ENCODE measurements at places on chromosomes 2 and 18.

- DNase-seq: no peak
- no peaks in the 10 kb centered on the region for H3K36me3 ChIP-seq
- no peak overlapping the region for H3K27ac ChIP-seq
- H3K4me1 ChIP-seq: no peaks in the 10 kb centered on the region
Measured at GRCh38 chr18:39564716-39565115, 1999.1 kb upstream of the CELF4 start.

- H3K27ac ChIP-seq: no peak overlapping the region
- H3K4me3 ChIP-seq: no peak overlapping the region
- H3K36me3 ChIP-seq: no peaks in the 10 kb centered on the region
- no peak for DNase-seq
Measured at GRCh38 chr2:147714582-147714981, 130.2 kb upstream of the ACVR2A start.

DNA sequence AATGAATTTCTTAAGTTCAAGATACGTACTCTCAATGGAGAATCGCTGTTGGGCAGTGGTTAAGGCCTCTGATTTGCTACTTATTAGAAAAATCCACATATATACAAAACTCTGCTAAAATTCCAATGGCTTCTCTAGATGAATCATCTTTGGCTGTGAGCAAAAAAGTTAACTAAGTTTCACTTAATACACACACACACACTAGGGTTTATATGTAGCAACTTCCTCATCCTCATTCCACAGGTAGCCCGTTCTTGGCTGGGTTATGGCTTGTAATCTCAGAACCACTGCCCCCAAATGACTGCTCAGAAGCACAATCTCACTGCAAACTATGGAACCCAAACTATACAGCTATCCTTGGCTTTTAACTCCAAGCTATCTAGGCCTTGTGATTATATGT is 99.7 kb downstream of the SMAD2 start:
- H3K4me1 ChIP-seq: no peaks in the 10 kb centered on the region
- H3K4me3 ChIP-seq: no peak overlapping the region
- H3K27me3 ChIP-seq: no peaks in the 10 kb centered on the region
- peaks cover 11% of the 10 kb centered on the region for H3K36me3 ChIP-seq

DNA sequence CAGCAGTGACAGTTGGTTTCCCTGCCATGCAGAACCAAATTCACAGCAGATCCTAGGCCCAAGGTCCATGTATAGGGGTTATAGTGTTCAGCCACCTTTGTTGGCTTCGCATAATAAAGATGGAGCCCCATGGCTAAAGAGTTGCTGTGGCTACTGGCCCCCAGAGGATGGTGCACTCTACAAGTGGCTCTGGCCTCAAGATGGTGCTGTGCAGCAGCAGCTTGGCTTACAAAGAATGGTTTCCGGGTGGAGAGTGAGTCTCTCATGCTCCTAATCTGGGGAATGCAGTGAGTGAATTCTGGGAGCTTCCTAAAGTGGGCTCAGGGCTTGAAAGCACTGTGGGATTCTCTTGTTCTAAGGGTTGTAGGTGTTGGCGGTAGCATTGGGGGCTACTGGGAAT is 1199.7 kb downstream of the CNTNAP5 start:
- DNase-seq: no peak
- no peak overlapping the region for H3K4me3 ChIP-seq
- H3K27ac ChIP-seq: no peak overlapping the region
- no peaks in the 10 kb centered on the region for H3K27me3 ChIP-seq
- no peaks in the 10 kb centered on the region for H3K36me3 ChIP-seq

DNA sequence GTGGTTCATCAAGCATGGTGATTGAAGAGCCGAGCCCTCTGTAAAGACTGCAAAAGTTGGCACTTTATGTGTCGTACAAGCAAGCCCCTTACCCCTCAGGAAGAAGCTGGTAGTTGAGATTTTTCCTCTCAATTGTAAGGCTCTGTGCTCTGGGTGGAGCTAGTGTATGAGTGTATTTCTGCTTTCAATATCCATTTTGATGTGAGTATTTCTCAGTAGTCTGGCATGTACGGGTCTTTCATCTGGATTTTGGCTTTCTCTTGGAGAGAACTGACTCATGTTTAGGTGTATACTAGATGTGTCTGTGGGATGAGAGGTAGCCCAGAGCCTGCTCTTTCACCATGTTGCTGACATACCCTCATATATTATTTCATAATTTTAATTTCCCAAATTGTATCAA is 406.6 kb upstream of the KCNJ3 start:
- no peak for DNase-seq
- H3K36me3 ChIP-seq: no peaks in the 10 kb centered on the region
- no peaks in the 10 kb centered on the region for H3K27me3 ChIP-seq
- no peaks in the 10 kb centered on the region for H3K4me1 ChIP-seq

DNA sequence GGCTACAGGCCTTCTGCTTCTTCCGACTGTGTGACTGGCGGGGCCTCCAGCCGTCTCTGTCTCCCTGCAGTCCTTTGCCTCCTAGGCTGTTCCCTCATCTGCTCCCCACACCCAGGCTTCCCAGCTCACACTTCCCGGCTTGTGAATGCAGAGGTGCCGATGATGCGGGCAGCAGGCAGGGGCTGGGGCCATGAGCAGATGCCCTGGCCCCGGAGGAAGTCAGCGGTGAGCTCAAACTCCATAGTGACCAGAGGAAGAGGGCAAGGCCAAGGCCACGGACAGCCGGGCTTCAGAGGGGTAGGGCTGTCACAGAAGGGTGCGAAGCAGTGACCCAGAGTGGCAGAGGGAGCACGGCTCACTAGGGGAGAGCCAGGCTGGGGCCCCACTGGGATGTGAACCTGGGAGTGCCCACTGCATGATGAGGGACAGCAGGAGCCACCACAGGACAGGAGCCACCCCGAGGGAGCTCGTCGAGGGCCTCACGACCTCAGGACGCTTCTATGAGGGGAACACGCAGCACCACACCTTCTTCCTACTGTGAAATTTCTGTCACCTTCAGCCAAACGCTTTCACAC is 515.9 kb downstream of the EIPR1 start:
- H3K27me3 ChIP-seq: no peaks in the 10 kb centered on the region
- no peaks in the 10 kb centered on the region for H3K4me1 ChIP-seq
- H3K4me3 ChIP-seq: no peak overlapping the region
- H3K27ac ChIP-seq: no peak overlapping the region
- no peaks in the 10 kb centered on the region for H3K36me3 ChIP-seq
- DNase-seq: no peak

GRCh38 chr2:128552806-128553551 is 234.3 kb upstream of the HS6ST1 start:
- H3K27ac ChIP-seq: no peak overlapping the region
- no peak overlapping the region for H3K4me3 ChIP-seq
- DNase-seq: no peak
- H3K36me3 ChIP-seq: no peaks in the 10 kb centered on the region

DNA sequence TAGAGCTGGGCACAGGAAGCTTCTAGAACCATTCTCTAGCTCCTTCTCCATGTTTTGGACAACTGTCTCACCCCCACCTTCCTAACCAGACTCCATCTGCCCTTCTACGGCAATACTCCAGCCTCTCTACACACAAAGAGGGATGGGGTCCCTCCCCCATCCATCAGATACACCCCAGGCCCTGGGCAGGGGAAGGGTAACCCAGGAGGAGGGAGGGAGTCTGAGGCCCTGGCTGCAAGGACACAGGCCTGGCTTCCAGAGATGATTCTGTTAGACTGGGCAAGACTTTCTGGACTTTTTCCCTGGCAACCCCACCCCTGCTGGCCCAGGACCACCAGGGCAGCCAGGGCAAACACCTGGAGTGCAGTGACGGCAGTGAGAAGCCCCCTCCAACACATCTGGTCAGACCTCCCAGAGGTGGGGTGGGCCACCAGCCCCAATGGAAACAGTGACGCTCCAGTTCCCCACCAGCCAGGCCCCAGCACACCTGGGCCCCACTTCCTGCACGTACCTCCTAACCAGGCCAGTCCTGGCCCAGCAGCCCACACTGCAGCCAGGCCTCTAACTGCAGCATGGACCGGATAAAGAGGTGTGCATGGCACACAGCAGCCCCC is 6.5 kb downstream of the CYP26B1 start:
- H3K4me3 ChIP-seq: no peak overlapping the region
- H3K27me3 ChIP-seq: peaks cover 3% of the 10 kb centered on the region
- H3K27ac ChIP-seq: no peak overlapping the region

DNA sequence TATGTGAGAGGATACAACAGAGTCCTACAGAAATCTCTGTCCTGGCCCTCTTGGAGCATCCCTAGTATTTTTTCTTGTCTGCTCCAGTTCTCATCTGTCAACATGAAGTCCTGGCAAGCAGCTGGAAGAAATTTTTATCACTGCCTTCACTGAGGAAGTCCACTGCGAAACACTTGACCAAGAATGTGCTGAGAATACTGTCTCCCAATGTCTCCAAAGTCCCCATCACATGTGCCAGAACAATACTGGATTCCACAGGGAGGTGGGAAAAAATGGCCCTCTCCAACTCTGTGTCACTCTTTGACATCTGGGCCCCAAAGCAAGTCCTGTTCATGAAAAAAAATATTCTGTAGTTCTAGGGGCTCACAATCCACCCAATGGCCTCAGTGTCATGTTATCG is 32.8 kb upstream of the PGAP1 start:
- no peak for DNase-seq
- no peak overlapping the region for H3K4me3 ChIP-seq
- H3K4me1 ChIP-seq: no peaks in the 10 kb centered on the region
- H3K27ac ChIP-seq: no peak overlapping the region

- no peaks in the 10 kb centered on the region for H3K27me3 ChIP-seq
- DNase-seq: no peak
- peaks cover 24% of the 10 kb centered on the region for H3K36me3 ChIP-seq
Measured at GRCh38 chr2:20314562-20315501, 35.8 kb downstream of the PUM2 start.

DNA sequence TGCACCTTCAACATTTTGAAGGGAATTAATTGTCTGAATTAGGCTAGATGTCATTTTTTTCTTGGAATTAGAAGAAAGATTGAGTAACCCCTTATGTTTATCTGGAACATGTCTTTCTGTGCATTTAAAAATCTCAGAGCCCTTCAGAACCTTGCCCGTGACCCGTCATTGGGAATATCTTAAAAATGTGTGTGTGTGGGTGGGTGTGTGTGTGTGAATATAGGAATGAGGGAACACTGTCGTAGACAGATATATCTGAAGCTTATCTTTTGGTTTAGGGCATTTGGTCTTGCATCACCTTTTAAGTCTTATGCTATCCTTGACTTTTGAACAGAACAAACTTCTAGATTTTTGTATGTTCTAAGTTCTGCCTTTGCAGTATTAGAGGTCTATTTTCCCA is 13.5 kb upstream of the IL1RL1 start:
- H3K4me1 ChIP-seq: no peaks in the 10 kb centered on the region
- H3K27ac ChIP-seq: no peak overlapping the region
- H3K36me3 ChIP-seq: no peaks in the 10 kb centered on the region
- no peak for DNase-seq
- H3K27me3 ChIP-seq: no peaks in the 10 kb centered on the region
- H3K4me3 ChIP-seq: no peak overlapping the region

DNA sequence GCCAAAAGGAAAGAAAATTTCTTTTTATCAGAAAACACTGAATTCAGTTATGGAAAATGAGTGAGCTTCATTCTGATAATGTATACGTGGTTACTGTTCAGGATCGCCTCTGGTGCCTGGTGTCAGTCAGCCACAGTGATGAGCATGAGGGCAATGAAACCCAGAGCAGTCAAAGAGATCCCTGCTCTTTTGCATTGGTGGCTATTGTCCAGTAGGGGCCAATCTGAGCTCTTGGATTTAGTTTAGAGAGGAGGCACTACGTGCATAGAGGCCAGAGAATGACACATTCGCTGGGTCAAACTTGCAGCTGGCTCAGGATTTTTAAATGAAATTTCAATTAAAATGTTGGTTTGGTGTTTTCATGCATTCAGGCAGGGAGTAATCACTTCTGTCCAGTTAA is 522.9 kb downstream of the TMEM182 start:
- no peak overlapping the region for H3K4me3 ChIP-seq
- H3K4me1 ChIP-seq: no peaks in the 10 kb centered on the region
- no peaks in the 10 kb centered on the region for H3K36me3 ChIP-seq
- DNase-seq: no peak
- no peak overlapping the region for H3K27ac ChIP-seq

DNA sequence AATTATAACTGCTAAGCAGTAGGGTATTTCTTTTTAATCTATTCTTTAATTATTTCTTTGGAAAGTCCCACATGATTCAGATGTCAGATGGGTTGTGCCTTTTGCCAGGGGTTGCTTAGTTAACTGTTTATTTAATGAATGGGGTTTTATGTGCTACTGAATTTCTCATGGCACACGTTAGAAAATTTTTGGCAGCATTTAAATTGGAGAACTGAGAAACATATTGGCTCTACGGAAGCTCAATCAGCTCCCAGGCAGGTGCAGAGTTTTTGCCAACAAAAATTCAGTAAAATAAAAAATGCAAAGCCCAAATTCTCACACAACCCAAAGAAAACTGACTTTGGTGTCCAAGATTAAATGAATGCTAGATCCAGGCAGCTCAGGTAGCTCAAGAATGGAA is 467.2 kb downstream of the NRXN1 start:
- H3K36me3 ChIP-seq: no peaks in the 10 kb centered on the region
- no peaks in the 10 kb centered on the region for H3K27me3 ChIP-seq
- DNase-seq: no peak
- H3K4me1 ChIP-seq: no peaks in the 10 kb centered on the region
- H3K27ac ChIP-seq: no peak overlapping the region
- no peak overlapping the region for H3K4me3 ChIP-seq

DNA sequence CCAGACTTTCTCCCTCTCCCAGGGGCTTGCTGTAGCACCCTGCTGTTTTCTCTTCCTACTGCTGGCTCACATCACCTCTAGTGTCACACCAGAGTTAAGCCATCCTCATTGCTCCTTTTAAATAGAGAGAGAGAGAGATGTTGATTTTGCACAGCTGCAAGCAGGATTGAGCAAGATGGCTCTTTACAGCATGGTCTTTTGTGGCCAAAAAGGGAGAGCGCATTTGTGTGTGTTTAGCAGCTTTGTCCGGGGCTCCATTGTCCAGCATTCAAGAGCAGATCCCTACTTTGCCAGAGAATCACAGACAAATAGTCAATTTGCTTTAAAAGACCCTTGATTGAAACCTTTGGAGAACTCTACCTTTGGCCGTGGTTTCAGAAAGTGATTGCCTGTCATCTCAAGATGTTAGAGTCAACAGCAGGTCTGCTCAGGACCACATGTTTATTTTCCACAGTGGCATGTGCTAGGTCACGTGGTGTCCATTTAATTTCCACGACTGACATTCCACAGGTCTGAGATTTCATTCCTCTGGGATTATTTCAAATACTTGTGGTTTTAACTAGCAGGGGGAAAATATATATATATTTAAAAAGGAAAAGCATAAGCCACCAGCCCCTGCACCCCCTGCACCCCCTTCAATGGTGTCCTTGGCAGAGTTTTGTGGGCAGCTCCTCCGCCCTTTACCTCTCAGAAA is 359.9 kb upstream of the SLC14A2 start:
- H3K27ac ChIP-seq: no peak overlapping the region
- H3K4me1 ChIP-seq: no peaks in the 10 kb centered on the region
- no peaks in the 10 kb centered on the region for H3K36me3 ChIP-seq
- no peaks in the 10 kb centered on the region for H3K27me3 ChIP-seq
- no peak overlapping the region for H3K4me3 ChIP-seq

DNA sequence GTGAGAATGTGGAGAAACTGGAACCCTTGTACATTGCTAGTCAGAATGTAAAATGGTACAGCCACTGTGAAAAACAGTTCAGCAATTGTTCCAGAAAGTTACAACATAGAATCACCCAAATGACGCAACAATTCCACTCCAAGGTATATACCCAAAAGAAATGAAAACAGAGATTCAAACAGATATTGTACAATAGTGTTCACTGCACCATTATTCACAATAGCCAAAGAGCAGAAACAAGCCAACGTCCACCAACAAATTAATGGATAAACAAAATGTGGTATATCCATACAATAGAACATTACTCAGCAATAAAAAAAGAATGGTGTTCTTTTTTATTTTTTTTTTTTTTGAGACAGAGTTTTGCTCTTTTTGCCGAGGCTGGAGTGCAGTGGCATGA is 10.9 kb downstream of the CLASP1 start:
- no peaks in the 10 kb centered on the region for H3K27me3 ChIP-seq
- no peak overlapping the region for H3K4me3 ChIP-seq
- no peaks in the 10 kb centered on the region for H3K36me3 ChIP-seq

Data from naive thymus-derived CD4-positive, alpha-beta T cell (primary cell).